ENCODE measurements at places on chromosomes 5 and 9.
A peak's percentile ranks its signal among the peaks of the same experiment; 100 is the strongest.

- DNase-seq: no peak
Measured at GRCh38 chr9:113566712-113567071, 103.2 kb downstream of the RGS3 start.

- no peak for DNase-seq
Measured at GRCh38 chr5:150829744-150830143, 16.6 kb upstream of the IRGM start.

DNA sequence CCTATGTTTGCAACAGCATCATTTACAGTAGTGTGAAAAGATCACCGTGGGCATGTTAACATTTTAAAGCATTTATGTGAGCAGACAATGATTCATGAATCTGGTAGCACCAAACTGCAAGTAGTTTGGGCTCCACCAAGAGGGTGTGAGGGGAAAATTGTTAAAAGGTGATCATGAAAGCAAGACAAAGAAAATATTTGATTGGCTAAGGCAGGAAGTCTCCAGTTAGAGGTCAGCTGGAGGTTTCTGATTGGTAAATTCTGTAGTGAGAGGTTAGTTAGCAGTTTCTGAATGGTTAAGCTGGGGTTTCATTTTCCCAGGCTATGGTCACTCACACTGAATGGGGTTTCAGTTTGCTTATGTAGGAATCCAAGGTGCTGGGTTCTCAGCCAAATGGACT is 13.5 kb upstream of the DRD1 start:
- no peak for DNase-seq

DNA sequence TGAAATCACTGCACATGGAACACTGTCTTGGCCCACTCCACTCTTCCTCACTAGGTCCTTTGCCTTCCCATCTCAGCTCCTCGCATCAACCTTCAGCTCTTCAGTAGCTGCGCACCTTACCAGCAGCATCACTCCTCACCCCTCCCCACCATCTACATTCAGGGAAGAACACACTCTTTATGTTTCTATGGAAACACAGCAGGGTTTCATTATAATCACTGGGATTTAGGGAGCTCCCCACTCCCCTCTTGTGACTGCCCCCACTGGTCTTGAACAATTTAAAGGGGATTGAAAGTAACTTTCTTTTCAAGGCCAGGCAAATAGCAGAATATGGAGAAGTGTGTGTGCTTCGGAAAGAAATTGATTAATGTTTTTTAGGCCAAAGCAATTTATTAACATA is 111.2 kb downstream of the INSYN2B start:
- no peak for DNase-seq

GRCh38 chr5:87008751-87009560 is 258.7 kb upstream of the RASA1 start:
- peak; percentile 82 for DNase-seq

DNA sequence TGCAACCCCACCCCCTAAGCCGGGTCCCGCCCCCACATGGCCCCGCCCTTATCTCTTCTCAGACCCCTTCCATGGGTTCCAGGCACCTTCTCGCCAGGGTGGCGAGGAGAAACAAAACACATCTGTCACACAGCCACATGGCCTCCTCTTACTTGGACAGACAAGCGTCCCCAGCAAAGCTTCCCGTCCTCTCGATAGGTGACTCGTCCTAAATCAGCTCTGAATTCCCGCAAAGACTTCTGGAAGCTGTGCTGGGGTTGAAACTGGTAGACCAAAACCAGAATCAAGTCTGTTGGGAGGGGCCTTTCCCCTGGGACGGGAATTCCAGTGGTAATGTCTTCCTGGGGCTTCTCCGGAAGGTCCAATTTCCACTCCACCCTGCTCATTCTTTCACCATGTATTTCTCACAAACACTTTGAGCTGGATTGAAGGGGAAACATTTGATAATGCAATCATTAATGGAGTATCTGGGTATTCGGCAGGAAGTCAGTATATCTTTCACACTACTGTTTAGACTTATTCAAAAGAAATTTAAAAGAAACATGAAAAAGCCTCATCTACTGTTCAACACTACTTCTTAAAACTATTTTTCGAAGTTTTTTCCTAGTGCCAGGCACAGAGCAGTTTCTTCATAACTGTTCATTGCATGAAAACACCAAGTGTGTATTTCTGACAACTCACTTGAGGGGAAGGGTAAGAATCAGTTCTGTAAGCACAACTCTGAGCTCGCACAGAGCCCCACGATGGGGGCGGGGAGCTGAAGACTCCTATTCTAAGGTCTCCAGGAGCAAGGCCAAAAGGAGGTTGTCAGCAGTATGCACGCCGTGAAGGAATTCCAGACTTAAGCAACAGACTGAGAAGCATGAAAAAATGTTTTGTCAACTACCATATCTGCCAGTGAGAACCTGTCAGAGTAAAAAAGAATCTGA is 644 bp upstream of the CTNNAL1 start:
- DNase-seq: peak; percentile 43

- DNase-seq: no peak
Measured at GRCh38 chr5:51821697-51822096, 438.4 kb downstream of the ISL1 start.

- peak; percentile 76 for DNase-seq
Measured at GRCh38 chr5:80082731-80083100, 47.6 kb downstream of the THBS4 start.

- no peak for DNase-seq
Measured at GRCh38 chr5:156913355-156913718, 49.7 kb downstream of the TIMD4 start.

- DNase-seq: no peak
Measured at GRCh38 chr9:739362-739761, 102.1 kb upstream of the DMRT1 start.

DNA sequence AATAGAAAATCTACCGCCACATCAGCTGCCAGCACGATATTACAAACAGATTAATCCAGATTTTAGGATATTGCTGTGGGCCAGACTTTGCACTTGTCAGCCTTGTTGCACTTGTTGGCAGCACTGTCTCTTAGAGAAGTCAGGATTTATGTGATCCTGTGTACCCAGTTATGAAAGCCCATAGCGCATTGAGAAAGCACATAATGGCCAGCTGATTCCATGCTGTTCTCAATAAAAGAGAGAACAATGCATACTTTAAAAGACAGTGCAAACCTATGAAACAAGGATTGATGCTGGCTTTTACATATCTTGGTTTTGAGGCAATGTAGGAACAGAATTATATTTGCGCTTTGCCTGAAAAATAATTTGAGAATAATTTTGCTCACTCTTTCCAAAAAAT is 140.8 kb downstream of the CEP120 start:
- DNase-seq: no peak

DNA sequence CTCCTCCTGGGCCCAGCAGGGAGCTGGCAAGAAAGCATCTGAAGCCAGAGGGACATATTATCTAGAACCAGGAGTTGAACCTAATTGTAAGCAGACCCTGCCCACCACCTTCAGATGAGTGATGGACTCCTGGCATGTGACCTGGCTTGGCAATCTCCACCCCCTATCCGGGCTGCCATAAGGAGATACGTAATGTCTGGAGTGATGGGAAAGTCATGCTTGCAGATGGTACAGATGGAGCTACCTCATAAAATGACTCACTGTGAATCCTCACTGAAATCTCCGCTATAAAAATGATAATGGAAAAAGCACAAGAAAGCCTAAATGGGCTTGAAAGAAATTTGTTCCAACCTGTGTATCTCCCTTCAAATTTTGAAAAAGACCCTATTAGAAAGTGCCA is 157.5 kb downstream of the DMRT2 start:
- DNase-seq: no peak

DNA sequence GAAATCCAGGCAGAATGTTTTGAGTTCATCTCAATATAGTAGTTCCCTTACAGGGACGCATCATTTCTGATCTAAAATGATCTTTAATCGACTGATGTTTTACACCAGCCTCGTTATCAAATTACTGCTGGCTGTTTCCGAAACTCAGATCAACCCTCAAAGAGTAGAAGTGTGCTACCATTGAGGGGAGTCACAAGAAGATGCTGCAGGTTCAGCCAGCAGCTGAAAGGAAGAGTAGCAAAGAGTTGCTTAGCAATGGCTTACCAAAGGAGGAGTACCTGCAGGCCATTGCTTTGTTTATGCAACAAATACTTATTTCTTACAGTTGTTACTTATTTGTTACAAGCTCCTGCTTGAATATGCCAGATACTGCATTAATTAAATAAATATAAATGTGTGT is 144.1 kb downstream of the EBF1 start:
- DNase-seq: no peak

- DNase-seq: peak; percentile 50
Measured at GRCh38 chr9:72978744-72979143, 25.9 kb upstream of the ALDH1A1 start.

DNA sequence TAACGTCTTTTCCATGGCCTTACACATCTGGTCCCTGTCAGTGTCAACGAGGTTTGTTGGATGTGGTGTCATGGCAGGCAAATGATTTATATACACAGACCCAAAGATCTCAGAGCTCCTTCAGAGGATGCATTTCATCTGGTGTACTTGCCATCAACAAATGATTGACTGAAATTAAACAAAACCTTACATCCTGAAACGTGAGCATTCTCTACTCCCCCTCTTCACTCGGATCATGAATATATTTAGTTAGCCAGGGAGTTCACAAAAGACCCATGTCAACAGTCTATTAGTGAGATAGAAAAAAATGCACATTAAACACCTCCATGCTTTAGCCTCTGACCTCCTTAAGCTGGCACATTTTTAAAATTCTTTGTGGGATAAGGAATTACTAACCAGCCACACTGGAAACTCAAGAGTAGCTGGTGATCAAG is 215.6 kb downstream of the EFNA5 start:
- peak; percentile 38 for DNase-seq

- DNase-seq: no peak
Measured at GRCh38 chr9:801399-802071, 40.0 kb upstream of the DMRT1 start.

- DNase-seq: peak; percentile 32
Measured at GRCh38 chr9:124450241-124450924, at the start of gene ADGRD2. TSS of gene ADGRD2 (plus strand) at chr9:124450451. CDS start at chr9:124451667, 1,216 bp downstream.

DNA sequence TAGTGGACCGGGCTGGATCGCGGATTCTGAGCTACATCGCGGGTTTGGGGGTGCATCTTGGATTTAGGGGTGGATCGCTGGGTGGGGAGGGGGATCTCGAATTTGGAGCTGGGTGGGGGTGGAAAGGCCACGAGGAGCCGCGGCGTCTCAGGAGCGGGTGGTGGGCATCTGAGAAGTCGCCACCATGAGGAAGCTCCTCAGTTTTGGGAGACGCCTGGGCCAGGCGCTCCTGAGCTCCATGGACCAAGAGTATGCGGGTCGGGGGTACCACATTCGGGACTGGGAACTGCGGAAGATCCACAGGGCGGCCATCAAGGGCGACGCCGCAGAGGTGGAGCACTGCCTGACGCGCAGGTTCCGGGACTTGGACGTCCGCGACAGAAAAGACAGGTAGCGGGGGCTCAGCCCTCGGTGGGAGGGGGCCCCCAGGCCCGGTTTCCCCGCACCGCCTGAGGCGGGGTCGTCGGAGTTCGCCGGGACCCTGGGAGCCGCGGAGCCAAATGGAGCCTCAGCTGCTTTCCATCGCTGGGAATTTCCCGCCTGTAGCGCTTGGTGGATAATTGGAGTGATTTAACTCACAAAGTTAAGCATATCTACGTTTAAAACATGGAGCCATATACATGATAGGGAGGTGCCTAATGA is 376 bp downstream of the ANKRD18B start:
- DNase-seq: no peak

GRCh38 chr5:31995006-31995405 is 179.1 kb downstream of the GOLPH3 start:
- DNase-seq: no peak

DNA sequence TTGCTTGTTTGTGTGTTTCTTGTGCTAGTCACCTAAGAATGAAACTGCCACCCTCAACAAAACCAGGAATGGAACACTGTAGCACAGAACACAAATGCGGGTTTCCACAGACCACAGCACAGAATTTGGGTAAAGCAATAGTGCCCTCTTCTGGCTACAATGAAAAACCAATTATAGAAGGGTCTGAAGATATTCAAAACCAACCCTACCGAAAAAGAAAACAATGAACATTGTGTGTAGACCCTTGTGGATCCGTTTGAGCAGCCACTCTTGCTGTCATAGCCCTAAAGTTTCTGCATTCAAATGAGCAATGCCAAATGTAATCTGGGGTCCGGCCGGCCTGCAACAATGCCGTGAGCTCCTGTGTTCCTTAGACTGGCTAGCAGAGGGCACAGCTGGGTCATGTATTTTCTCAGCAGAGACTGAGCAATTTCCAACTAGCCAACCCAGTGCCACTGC is 8.3 kb upstream of the ENC1 start:
- peak; percentile 77 for DNase-seq

DNA sequence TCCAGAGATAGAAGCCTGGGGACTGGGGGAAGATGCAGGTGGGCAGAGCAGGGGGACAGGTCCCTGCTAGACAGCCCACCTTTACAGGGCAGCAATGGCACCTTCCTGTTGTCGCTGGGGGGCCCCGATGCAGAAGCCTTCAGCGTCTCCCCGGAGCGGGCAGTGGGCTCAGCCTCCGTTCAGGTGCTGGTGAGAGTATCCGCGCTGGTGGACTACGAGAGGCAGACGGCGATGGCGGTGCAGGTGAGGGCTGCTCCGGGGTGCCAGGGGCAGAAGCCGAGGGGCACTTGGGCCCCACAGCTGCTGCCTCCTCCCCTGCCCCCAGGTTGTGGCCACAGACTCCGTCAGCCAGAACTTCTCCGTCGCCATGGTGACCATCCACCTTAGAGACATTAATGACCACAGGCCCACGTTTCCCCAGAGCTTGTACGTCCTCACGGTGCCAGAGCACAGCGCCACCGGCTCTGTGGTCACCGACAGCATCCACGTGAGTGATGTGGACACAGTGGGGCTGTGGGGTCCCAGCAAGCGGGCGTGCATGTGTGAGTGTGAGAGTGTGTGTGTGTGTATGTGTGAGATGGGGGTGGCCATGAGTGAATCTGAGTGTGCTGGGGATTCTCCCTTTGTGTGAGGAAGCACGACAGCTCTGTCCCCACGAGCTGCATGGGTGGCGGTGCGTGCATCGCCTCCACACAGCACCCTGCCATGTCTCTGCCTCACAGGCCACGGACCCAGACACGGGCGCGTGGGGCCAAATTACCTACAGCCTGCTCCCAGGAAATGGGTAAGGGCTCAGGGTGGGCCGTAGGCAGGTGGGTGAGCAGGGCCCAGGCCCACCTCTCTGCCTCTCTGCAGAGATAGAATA is 28.4 kb downstream of the CDHR2 start:
- DNase-seq: no peak

- no peak for DNase-seq
Measured at GRCh38 chr5:127072861-127073846, at the start of gene C5orf63. TSS of gene C5orf63 (minus strand) at chr5:127073502. CDS start at chr5:127058995, 14,507 bp downstream.
